ENCODE measurements at places on chromosomes 12 and 14.

DNA sequence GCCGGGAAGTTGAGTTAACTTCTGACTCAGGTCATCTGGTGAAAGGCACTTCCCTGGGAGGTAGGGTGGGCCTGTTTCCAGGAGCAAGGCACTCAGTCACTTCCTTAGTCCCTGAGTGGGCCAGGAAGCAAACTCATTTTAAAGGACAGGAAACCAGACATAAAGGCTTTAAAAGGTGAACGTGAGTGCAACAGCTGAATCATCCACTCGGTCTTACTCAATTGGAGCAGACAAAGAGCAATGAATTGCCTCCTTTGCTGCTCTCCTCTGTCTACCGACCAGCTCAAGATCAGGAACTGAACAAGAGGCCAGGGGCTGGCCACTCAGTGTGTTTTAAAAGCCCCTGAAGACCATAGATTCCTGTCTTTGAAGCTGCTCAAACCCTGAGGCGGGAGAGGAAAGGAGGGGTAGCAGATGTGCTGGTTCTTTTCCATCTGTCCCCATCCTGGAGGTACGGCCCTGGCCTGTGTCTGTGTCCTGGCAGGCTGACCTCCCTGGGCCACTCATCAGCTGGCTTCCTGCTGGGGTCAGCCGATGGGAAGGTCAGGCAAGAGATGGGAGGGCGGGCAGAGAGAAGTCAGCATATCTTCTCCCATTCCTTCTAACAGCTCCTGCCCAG, 148.9 kb downstream of the PPM1H start:
- no peak for DNase-seq

- DNase-seq = no peak
Observed at GRCh38 chr12:130700492-130701401, 15.4 kb downstream of the RIMBP2 start.

DNA sequence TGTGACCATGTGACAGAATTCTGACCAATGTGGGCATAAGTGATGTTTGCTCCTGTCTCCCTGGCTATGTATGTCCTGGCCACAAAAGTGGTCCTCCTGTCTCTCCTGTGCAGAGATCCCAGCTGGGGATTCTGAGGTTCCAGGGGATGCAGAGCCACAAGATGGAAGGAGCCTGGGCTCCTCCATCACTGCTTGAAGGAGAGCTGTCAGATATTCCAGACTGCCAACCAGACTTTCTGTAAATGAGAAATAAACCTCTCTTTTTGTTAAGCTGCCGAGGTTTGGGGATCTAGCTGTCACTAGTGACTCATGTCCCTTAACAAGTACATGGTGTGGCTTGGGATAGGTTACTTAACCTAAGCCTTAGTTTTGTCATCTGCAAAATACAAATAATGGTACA, 21.9 kb downstream of the BDKRB1 start:
- DNase-seq = no peak

GRCh38 chr14:75236467-75236866, 42.2 kb upstream of the FOS start:
- no peak for DNase-seq

DNA sequence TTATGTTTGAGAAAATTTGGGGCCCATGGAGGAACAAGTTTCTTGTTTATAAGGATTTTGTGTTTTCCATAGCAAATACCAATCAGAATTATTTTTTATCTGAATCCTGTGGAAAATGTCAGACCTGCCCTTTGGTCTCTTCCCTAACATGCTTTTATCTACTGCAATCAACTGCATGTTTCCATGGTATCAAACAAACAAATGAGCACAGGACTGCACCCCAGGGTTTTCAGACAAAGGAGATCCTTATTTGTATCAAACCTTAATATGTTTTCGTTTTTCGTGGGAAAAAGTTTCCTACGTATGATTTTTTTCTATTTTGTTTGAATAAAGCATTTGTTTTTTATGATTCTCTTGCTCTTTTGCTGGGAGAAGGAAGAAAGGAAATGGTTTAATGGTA, 91.1 kb downstream of the GPR135 start:
- DNase-seq = no peak

DNA sequence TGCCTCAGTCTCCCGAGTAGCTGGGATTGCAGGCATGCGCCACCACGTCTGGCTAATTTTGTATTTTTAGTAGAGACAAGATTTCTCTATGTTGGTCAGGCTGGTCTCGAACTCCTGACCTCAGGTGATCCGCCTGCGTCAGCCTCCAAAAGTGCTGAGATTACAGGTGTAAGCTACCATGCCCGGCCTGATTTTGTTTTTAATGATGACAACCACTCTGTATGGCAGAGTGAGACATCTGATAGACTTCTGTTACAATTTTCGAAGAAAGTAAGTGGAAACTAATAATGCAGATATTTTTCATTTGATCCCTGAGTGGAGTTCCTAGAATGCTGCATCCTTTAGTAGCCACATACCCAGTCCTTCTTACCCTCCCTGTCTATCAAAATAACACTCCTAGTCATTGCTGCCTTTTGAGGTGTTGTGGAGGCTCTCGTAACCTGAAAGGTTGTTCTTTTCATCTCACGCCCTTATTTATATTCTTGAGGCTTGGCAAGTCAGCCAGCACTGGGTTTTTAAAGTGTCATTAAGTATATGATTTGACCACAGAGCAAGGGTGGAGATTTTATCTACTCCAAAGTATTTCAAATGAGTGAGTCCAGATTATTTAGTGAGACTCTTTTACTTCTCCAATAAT, 5.9 kb upstream of the EID3 start:
- no peak for DNase-seq
